ENCODE measurements at places on chromosomes 3 and 15.

DNA sequence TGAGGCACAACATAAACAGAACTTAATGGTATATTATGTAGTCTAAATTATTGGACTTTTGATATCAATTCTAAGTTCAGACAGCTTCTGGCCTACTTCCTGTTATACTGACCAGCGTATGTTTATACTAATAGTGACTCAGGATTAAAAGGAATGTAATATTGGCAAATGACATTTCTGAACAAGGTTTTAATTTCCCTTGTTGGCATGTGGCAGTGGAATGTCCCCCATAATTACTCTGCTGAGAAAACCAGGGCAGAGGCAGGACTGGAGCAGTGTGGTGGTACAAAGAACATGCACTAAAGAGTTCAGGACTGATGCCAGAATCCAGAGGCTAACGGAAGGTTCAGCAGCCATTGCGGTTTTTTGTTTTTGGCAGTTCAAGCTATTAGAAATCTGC, 184.0 kb downstream of the KCNAB1 start:
- no peak for DNase-seq

GRCh38 chr3:147945968-147946519, 536.9 kb downstream of the ZIC1 start:
- DNase-seq, result peak; percentile 39

GRCh38 chr3:45365060-45365459, 23.3 kb upstream of the LARS2 start:
- DNase-seq, result no peak

GRCh38 chr3:179196098-179196497, 47.9 kb downstream of the PIK3CA start:
- DNase-seq, result no peak

DNA sequence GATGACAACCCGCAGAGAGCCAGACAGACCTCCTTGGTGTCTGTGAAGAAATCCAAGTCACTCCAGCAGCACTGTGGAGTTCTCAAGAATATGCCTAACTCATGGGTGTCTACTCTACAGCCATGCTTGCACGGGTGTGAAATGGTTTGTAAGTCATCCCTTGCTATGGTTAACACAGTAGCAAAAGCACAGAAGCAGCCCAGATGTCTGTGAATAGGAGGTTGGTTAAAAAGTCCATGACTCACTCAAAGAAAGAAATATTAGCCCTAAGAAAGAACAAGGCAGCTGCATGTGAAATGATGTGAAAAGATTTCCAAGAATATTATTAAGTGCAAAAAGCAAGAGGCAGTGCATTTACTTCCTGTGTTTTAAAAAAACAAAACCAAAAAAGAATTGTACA, 12.1 kb upstream of the LIMD1 start:
- no peak for DNase-seq

GRCh38 chr3:194450341-194450740, 36.5 kb downstream of the ATP13A3 start:
- DNase-seq, result peak; percentile 24

GRCh38 chr3:40780291-40780924, 255.6 kb downstream of the ZNF621 start:
- DNase-seq, result peak; percentile 23

- DNase-seq, result no peak
Observed at GRCh38 chr3:196666001-196666867, 26.7 kb downstream of the NRROS start.

DNA sequence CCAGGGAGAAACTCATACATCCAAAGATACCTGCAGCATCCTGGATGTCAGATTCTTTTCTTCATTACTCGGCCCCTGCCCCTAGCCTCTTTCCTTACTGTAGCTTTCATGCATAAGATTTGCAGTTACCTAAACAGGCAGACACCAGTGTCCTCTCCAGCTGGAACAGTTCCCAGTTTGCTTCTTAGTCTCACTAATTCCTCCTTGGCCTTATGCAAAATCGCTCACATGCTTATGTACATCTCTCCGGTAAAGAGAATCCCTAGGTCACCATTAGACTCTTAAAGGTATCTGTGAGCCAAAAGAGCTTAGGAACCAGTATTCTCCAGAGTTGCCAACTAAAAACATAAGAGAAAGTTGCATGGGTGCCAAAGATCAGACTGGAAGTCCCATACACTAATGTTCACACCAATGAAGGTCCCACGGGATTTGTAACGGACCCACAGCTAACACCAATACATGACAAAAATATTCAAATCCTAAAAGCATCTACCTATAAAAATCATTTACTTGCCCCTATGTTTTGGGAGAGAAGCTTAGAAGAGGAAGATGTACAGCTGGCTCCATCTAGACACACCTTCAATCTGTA, 66.6 kb downstream of the CBLB start:
- no peak for DNase-seq

GRCh38 chr15:85595804-85596536, 198.8 kb downstream of the KLHL25 start:
- no peak for DNase-seq

DNA sequence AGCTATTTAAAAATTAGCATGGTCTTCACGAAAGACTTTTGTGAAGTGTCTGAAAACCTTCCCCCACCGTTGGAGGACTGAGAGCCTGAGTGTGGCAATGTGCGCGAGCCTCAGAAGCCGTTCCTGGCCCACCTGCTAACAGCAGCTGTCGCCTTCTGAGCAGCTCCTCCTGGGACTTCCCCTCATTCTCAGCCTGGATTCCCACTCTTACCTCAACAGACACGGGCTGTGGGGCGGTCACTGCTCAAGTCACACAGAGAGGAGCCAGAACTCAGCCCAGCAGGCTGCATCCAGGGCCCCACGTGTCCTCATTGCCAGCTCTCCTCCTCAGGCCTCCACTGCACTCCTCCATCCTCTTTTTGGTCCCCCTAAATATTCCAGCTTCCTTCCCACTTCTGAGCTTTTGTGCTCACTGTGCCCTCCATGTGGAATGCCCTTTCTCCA, 7.8 kb downstream of the DNASE1L3 start:
- DNase-seq, result no peak

- DNase-seq, result no peak
Observed at GRCh38 chr3:71681224-71681668, 44.0 kb downstream of the EIF4E3 start.

DNA sequence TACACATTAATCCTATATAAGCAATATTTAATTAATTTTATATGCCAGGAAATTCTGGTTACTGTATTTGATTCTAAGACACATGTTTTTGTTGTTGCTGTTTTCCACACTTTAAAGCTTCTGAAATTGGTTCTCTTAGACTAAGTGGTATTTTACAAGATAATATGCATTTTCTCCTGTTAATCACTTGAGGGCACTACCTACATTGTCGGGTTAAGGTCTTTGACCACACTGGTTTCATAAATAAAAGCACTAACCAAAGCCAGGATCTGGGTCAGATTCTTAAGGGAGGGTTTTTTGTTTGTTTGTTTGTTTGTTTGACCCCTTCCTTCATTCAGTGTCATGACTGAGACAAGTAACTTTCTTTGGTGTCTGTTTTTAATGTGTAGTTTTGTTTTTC, 590.2 kb downstream of the RBMS3 start:
- no peak for DNase-seq

- no peak for DNase-seq
Observed at GRCh38 chr15:31211353-31211752, 109.8 kb upstream of the TRPM1 start.

- no peak for DNase-seq
Observed at GRCh38 chr15:41284427-41285177, 47.8 kb downstream of the OIP5 start.

DNA sequence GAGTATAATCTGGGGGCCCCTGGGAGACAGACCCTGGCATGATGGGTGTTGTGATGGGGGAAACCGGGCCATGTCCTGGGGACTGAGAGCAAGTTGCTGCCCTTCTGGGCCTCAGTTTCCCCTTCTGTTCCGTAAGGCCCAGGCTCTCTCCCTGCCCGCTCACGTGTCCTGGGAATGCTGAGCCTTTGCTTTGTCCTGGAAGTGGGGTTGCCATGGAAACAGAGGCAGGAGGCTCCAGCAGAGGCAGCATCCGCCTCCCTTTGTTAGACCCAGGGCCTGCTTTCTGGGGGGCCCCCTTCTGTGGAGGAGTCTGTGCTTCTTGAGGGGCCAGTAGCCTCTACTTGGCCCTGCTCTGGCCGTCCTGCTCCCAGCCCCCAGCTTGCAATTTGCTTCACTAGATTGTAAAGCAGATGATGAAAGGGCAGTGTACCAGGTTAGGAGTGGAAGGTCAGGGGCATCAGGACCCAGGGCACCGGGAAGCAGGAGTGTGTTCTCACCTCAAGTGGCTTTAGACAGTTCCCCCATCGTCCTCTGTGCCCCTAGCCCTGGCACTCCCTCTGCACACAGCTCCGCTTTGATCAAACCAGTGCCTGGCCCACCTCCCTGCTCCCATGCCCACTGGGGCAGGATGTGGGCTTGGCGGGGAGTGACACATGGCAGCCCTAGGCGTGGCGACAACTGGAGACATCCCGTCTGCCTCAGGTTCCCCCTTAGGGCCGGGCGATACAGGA, 105.6 kb downstream of the FBLN2 start:
- no peak for DNase-seq

GRCh38 chr3:170699158-170700053, 113.5 kb upstream of the SLC7A14 start:
- no peak for DNase-seq

- no peak for DNase-seq
Observed at GRCh38 chr15:44029940-44030568, 165.0 kb downstream of the FRMD5 start.

DNA sequence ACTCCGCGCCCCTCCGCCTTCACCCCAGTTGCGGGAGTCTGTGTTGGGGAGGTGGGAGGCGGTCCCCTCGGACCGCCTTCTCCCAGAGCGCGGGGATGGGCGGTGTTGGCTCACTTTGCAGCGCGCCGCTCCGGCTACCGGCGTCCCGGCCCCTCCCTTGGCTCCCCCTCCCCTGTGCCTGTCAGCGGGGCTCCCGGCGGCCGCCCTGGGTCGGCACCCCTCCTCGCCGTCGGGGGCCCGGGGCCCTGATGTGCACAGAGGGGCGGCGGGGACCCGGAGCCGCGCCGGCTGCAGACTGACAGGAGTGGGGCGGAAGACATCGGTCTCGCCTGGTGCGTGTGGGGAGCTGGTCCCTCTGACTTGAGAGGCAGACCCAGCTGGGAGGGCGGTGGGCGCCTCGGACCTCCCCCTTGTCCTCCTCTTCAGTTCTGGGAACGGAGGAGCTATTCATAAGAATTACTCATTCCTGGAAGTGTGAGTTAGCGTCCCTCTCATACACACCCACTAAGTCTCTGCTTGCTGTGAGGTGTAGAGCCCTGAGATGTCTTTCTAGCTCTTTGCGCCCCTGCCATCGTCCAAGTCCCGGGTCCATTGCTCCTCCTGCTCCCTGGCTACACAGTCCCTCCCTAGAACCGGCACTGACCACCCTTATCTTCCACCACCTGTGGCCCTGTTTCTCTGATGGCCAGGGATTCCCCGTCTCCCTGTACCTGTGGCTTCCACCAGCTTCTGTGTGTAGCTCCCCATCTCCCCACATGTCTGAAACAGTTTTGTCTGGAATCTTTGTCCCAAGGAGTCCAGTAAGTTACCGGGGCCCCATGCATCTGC, 42.3 kb upstream of the ROPN1 start:
- DNase-seq, result peak; percentile 48

DNA sequence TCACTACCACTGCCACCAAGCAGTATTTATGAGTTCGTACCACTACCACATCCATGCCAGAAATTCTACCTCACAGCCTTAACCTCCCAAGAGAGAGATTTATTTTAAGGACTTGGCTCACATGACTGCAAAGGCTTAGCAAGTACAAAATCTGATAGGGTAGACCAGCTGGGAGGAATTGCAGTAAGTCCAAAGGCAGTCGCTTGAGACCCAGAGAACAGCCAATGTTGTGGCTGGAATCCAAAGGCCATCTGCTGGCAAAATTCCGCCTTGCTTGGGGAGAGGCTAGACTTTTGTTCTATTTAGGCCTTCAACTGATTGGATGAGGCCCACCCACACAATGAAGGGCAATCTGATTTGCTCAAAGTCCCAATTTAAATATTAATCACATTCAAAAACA, 101.4 kb upstream of the STT3B start:
- DNase-seq, result no peak

DNA sequence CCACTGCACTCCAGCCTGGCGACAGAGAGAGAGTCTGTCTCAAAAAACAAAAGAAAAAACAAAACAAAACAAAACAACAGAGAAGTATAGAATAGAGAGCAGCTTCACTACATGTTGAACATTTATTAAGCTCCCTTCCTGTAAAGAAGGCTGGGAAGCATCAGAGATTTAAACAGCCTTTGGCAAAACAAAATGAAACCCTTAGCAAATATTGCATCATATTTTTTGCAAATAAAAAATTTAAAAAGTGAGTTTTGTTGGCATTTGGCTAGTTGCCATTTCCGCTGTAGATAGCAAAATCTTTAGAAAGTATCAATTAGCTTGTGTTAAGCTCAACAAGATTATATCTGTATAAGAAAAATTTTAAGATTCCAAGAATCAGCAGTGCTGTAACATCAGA, 151.2 kb downstream of the SERPINI1 start:
- DNase-seq, result no peak

GRCh38 chr3:105821433-105821832, 47.4 kb downstream of the CBLB start:
- no peak for DNase-seq

DNA sequence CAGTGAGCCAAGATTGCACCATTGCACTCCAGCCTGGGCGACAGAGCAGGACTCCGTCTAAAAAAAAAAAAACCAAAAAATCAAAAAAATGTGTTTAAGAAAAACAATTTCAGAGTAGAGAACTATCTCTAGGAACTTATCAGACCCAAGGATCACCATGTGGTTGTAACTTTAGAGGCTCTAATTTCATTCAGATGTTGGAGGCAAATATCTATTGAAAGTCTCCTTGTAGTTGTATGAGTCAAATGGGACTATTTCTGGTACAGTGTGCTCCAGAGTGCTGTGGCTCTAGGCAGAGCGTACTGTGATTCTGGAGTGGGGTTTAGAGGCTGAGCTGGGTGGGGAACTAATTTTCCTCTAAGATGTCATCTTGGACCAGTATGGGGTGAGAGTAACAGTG, 398.7 kb downstream of the SHQ1 start:
- DNase-seq, result no peak

DNA sequence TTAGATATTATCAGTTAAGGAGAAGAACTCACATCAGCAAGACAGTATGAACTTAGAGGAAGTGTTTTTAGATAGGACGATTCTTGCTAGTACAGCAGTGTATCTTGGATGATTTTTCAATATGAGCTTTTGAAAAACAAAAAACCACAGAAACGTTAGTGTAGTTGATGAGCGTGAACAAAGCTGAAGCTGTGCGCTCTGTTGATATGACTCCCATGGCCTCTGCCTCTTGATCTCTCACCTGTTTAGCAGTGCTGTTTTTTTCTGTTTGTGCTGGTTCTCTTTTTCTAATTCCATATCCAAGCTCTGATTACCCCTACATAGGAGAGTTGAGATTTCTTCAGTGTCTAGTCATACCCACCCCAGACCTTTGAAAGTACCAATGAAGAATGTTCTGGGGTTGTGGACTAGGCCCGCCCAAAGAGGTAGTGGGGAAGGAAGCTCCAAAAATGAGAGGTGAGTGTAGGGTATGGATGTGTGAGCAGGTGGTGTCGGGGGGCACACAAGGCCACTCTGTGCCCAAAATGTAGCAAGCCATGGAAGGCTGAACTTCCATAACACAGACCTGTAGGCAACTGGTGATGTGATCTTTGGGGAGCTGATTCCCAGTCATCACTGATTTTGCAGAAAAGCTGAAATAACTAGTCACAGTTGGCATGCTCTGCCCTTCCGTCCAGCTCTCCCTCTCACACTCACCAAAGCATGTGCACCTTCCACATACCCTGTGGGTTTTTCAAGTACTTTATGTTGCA, 20.0 kb upstream of the CMTM7 start:
- no peak for DNase-seq
